ENCODE measurements at places on chromosomes 4 and X. TPM values are rescaled to one million over a fixed set of nuclear protein-coding genes. Genes with fewer than 3 reads are reported as not detected.

Gene HTN3
- total RNA-seq, result not detected

Gene GLOD5
- not detected for total RNA-seq

Gene TRAM1L1
- 4.3 TPM for total RNA-seq

Gene ARHGAP24
- 17.8 TPM for total RNA-seq

DNA sequence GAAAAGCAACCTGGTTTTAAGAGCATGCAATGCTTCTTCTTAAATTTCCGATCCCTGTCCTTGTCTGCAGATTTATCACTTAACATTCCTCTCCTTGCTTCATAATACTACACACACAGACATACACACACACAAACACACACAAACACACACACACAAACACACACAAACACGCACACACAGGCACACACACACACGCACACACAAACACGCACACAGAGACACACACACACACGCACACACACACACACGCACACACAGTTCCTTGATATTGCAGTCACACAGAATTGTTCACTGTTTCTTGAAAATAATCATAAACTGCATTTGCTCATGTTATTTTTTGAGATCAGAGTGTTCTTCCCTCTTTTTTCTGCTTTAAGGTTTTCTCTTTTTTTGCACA, 458.3 kb upstream of the ATOH1 start:
- no peak for DNase-seq

- no peak for DNase-seq
These were observed 45.8 kb upstream of the SGMS2 start for GRCh38 chr4:107778784-107779530.

- no peak for DNase-seq
These were observed 92.2 kb downstream of the NHSL2 start for GRCh38 chrX:72002875-72003274.

DNA sequence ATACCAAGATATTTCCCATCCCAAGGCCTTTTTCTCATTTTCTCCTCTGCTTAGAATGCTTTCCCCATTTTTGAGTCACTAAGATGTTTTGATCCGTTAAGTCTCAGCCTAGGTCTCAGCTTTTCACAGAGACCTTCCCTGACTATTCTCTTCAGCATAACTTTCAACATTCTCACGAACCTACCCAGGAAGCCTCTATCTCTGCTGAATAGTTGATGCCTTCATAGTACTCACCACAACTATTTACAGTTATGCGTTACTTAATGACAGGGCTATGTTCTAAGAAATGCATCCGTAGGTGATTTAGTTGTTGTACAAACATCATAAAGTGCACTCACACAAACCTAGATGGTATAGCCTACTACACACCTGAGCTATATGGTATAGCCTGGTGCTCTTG, 64.5 kb downstream of the ARL9 start:
- DNase-seq, result no peak

- no peak for DNase-seq
These were observed 29.7 kb upstream of the ADH6 start for GRCh38 chr4:99248714-99249113.

DNA sequence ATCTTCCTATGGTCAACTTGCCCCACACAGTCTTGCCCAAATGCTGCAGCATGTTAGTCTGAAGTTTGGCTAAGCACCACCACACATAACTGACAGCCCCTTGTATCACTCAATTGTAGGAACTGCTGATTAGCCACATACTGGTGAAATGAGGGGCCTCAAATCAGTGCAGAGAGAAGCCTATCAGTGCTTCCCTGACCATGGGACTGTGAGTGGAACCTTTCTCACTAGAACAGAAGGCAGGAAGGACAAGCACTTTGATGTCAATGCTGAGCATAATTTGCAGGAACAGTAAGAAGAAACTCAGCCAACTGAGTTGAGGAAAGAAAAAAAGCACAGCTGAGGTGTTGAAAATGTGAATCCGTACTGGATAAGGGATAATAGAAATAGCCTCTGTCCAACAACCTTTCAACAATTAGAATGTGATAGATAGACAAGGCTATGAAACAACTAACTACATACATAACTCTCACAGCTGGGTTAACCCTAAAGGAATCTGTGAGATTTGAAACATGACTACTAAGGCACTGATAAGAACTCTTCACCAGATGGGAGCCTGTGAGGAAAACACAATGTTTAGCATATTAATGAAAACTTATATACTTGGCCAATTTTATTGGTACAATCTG, 136.6 kb upstream of the SH3RF1 start:
- DNase-seq, result no peak

DNA sequence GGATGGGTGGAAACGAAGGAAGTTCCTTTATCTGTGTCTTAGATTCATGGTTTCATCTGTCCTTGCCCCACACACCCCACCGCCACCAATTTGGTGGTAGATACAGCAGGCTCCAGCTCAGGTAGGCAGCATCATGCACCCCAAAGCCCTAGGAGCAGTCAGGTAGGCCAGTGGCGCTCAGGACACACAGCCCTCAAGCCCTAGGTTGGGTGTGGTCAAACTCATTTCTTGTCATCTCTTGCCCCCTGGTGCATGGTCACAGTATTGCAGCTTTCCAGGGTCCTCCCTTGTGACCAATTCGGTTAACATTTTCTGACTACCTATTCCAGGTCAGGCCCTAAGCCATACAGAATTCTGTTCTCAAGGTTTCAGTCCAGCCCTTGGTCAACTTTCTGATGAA, 14.5 kb upstream of the PRRG3 start:
- peak; percentile 48 for DNase-seq

Data from progenitor cell of endocrine pancreas (in vitro differentiated cells).